ENCODE measurements at places on chromosomes 5 and 9.

- no peak for DNase-seq
These were observed 419.8 kb downstream of the DMRT2 start for GRCh38 chr9:1469996-1470395.

DNA sequence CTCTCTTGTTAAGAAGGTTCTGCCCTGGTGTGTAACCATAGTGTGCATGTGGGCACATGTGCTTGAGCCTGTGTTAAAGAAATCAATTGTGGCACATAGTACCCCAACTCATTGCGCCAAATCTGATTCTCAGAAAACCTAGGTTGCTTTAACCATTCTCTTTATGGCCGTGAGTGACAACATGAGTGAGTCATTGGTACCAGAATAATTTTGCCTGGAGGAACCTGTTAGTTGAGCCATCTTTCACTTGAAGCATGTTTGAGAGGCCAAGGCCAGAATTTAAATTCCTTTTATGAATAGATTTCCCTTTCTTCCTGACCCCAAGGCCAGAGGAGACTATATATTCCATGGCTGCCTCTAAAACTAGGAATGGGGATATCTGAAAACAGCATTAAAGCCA is 35.2 kb upstream of the SLC36A2 start:
- no peak for DNase-seq

- DNase-seq: no peak
These were observed 9.9 kb downstream of the C9orf40 start for GRCh38 chr9:74942801-74943200.

DNA sequence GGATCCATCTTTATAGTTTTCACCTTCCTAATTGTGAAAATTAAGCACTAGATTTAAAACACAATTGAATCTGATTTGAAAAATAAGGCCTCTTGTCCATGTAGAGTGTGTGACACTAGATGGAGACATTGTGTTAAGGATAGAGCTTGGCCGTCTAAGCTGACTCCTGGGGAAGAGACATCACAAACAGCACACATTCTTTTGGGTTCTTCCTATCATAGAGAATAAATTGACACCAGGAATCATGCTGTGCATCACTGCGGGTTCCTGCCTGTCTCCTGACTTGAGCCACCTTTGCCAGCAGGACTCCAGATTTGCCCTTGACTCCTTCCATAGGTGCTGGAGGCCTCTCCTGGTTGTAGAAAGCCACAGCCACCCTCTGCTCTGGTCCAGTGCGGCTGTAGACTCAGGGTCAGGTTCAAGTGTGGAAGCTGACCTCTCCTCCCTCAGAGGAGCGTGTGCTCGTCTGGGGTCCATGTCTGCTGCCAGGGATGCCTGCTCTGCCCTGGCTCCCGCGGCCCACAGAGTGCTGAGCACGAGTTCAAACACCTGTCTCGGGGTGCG is 11.2 kb downstream of the ROPN1L start:
- no peak for DNase-seq

DNA sequence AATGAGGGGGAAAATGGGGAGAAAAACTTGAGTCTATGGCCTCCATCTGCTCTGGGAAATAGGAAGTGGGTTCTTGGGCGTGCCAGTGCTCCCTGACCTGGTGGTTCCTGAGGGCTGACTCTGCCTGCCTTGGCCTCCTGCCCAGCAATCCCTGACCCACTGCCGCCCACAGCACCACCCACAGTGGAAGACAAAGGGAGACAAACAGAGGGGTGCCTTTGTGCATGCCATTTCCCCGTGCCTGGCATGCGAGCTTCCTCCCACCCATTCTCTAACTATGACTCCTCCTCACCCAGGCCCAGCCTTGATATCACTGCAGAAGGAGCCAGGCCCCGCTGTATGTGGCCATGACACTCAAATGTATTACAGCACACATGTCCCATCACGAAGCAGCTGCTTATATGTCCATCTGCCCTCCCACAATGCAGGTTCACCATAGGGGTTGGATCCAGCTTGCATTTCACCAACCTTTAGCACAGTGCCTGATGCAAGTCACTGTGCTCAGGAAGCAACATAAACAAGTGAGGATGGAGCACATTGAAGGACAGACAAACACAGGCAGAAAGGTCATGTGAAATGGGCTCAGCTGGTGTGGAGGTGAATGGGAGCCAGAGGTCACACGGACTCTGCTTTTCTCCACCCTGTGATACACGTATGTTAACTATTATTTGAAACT is 84.4 kb downstream of the ADRB2 start:
- DNase-seq: no peak

GRCh38 chr9:69535911-69536310 is 136.3 kb downstream of the APBA1 start:
- DNase-seq: no peak

GRCh38 chr9:132995879-132996278 is 17.4 kb downstream of the GFI1B start:
- DNase-seq: no peak

DNA sequence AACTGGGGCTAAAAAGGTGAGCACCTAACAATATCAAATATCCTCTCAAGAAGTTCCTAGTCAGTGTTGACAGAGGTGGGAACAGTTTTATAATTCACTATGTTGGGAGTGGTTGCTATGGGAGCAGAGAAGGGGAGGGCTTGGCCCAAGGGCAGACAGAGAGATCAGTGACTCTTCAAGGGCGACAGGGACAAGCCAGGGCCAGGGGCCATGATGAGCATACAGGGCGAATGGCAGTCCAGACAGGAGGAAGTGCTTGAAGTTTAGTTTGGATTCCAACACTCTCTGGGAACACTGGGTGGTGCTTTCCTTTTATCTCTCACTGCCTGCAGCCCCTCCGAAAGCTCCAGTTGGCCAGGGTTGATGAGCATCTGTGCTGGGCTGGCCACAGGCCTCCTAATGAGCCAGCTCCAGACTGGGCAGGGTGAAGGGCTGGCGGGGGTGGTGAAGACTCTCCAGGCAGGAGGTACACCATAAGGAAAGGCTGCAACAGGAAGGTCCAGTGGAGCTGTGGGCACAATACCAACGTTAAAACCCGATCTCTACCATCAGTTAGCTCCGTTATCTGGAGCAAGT is 111.3 kb downstream of the TMEM174 start:
- DNase-seq: no peak

DNA sequence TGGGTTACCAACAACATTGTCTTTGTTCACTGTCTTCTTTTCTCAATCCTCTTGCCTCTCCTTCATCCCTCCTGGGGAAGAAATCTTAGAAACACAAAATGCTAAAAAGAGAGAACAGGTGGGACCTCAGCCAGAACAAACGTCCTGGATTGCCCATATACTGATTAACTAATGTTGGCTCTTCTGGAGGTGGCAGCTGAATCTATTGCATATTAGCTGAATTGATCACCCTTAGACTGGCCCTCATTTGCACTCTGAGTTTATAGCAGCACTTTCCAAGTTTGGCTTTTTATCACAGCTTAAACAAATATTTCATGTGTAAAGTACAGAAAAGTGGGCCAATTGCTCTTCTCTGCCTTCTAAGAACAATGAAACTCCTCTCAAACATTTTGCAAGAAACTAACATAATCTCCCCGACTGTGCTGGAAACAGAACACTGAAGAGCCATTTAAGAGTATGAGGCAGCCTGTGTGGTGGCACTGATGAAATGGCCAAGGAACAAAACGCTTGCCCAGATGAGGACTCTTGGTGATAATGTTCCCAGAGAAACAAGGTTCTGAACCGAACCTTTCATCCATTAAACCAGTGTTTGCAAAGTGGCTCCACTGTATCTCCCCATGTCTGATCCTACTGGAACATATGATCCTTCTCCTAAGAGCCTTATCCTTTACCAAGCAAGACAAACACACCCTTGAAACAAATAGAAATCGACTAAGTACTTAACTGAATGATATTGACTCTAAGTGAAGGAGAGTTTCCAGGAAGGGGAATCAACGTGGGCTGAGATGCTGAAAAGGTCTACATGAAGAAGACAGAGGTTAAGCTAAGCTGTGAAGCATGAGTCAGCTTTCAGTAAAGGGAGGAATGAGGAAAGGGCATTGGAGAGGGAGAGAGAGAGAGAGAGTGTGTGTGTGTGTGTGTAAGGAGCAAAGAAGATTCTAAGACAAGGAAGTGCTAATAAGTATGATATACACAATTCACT is 83.2 kb upstream of the LIFR start:
- no peak for DNase-seq

- DNase-seq: peak; percentile 62
These were observed 60.8 kb downstream of the FOXD1 start for GRCh38 chr5:73387601-73388305.

DNA sequence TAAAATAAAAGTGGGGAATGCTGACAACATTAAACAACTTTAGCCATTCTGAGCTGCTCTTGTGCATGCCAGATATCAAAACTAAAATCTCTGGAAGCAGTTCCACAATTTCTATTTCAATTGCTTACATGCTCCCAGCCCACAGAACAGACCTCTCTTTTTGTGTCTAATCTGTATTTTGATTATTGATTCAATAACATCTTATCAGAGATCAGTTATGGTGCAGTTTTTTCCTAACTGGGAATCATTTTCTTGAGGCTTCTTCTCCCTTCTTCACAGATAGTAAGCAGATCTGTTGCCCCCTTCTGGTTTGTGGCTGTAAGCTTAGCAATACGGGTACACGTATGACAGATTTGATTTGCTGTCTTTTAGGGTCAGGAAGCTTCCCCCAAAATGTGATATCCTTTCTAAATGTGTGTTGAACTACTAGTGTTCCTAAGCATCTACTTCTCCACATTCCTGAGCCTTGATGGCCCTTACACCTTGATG is 39.4 kb downstream of the MRPS27 start:
- DNase-seq: no peak

- no peak for DNase-seq
These were observed 18.7 kb upstream of the EEIG1 start for GRCh38 chr9:127999461-127999860.

DNA sequence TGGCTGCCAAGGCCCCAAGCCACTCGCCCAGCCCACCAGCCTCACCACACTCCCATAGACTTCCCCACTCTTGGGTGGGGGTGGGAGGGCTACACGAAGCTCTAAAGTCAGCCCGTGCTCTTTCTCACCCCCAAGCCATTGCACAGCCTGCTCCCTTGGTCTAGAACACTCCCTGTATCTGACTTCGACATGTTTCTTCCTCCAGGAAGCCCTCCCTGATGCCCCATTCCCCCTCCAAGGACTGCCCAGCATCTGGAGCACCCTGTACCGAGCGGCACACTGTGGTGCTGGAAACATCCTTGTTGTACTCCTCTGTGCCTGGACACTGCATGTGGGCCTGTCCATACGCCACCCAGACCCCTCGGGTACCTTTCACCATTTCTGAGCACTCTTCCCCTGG is 49.4 kb upstream of the KCNMB1 start:
- DNase-seq: no peak

DNA sequence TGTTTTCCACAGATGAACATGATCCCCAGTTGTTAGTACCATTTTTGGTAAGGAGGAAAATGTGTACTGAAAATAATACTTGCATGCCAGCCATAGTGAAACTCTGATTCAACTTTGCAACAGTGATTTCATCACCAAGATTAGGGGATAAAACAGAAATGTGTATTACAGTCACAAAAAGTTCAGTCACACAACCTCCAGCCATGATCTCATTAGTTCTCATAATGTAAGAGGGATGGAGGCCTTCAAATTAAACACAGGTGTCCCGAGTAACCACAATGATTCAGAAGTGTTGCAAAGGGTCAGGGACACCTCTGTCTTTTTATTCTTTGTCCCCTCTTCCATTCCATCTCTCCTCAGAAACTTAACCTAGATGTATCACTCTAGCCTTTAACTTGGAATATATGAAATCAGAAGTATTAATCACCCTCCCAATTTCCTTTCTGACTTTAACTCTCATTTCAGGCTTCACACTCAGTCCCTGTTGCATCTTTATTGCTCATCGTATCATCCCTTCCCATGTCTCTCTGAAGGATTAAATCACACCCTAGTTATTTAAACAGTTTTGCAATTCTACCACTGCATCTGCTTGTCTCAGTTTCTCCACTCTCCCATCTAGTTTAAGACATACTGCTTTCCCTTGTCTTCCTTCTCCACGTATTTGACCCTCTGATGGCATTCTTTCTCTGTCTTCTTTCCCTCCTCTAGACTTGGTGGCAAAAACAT is 291.2 kb downstream of the ADAMTS6 start:
- DNase-seq: no peak

DNA sequence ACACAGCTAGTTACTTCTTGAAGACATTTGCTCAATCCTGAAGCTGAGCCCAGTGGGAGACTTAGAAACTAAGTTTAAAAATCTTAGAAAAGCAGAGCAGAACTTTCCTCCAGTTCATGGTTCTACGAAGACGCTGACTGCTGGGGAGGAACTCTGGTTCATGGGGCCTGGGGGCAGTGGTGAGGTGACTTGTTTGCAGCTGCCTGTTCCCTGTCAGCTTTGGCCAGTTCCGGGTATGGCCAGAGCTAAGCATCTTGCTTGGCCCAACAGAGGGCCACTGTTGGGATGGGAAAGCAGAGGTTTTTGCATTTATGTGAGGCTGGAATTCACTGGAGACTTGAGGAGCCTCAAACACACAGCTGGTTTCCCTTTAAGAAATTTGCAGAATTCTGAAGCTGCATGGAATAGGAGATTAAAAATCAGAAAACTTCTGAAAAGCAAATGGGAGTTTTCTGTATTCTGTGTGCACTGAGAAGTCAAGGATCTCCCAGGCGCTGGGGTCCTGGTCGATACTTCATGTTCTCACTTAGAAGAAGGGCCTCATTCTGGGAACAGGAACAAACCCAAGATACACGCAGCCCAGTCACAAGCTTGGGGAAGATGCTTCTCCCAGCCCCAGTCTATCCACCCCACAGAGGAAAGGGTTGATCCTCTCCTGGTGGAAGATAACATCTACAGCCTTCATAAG is 10.6 kb upstream of the HMHB1 start:
- no peak for DNase-seq

DNA sequence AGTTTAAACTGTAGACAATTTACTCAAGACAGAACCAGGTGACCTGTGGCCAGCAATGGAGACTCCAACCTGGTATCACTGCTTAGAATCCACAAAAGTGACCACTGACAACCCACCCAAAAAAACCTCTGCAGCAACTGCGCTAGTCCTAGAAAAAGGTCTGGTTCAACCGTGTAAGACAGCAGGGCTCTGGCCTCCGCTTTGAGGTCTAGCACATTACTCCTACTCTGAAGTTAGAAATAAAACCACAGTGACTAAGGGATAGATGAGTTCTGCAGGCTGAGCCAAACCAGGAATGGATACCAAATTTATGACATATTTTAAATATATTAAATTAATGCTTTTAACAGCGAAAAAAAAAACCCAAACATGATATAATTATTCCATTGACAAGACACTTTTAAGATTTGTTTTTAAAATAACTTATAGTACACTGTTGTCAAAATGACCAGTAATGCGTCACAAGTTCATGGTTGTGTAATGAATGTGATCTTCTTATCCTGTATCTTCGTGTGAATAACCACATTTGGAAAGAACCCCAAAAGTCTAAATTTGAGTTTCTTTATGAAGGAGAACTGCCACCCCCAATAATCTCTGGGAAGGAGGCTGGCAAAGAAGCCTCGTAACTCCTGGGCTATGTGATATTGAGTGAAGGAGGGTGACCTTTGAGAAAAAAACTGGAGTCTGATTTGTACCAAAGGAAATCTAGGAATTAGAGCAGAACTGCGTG is 101.9 kb upstream of the SLC44A1 start:
- no peak for DNase-seq

GRCh38 chr5:146699664-146700418 is 178.7 kb downstream of the PPP2R2B start:
- no peak for DNase-seq

GRCh38 chr5:173325091-173325698 is 3.0 kb downstream of the STC2 start:
- DNase-seq: no peak

- DNase-seq: no peak
These were observed 10.3 kb upstream of the CCIN start for GRCh38 chr9:36158917-36159316.

Measured in central memory CD8-positive, alpha-beta T cell (primary cell).